ENCODE measurements at places on chromosomes 2 and 18.

GRCh38 chr2:121363632-121364420 lies 78.8 kb upstream of the TFCP2L1 start:
- no peak for DNase-seq

GRCh38 chr2:207291625-207292252 lies 126.0 kb upstream of the KLF7 start:
- no peak for DNase-seq

DNA sequence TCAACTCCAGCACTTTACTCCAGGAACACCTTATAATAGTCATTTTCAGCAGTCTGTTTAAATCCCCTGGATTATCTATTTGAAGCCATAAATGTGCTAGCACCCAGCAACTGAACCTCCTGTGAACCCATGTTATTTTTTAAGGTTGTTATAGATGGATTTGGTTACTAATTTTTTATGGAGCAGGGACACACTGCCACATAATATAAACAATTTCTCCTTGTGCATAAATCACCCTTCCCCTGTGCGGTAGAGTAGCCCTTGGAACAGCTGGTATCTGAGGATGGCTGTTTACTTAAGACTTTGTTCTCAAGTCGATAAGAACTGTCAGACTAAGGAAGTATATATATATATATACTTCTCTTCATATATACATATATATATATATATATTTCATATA lies 367.4 kb downstream of the EPHA4 start:
- no peak for DNase-seq

GRCh38 chr2:103183061-103183460 lies 421.2 kb downstream of the TMEM182 start:
- DNase-seq: no peak

DNA sequence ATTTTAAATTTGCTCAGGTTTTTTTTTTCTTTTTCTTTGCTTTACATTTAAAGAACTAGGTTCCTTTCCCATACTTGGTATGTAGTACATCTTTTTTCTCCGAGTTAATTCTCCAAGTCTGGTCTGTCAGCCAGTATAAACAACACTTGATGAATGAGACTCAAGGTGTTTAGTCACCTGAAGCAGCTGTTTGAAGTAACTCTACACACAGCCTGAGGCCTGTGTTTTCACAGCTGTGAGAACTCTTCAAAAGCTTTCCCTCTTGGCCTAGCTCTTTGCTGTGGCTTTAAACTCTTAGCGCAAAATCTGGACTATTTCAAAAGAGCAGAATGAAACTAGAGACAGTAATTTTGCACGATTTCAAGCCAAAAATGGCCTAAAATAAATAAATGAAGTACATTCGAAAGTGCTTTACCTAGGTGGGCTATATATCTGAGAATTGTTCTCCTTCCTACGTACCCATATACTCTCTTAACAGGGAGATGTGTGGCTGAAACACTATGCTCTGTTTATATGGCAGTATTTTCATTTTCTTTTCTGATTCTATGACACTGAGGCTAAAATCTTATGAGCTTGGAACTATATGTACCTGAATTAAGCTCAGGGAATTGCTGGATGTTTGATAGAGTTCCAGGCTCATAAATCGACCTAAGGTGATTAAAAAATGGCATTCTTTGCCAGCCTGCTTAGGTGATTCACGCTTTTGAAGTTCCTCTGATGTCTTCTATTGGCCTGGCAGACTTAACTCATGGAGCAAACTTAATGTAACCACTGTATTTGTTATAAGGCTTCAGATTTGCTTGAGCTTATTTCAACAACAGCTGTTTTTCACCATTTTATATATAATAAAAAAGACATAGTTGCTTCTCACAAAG lies 1044.1 kb upstream of the ZEB2 start:
- DNase-seq: no peak

DNA sequence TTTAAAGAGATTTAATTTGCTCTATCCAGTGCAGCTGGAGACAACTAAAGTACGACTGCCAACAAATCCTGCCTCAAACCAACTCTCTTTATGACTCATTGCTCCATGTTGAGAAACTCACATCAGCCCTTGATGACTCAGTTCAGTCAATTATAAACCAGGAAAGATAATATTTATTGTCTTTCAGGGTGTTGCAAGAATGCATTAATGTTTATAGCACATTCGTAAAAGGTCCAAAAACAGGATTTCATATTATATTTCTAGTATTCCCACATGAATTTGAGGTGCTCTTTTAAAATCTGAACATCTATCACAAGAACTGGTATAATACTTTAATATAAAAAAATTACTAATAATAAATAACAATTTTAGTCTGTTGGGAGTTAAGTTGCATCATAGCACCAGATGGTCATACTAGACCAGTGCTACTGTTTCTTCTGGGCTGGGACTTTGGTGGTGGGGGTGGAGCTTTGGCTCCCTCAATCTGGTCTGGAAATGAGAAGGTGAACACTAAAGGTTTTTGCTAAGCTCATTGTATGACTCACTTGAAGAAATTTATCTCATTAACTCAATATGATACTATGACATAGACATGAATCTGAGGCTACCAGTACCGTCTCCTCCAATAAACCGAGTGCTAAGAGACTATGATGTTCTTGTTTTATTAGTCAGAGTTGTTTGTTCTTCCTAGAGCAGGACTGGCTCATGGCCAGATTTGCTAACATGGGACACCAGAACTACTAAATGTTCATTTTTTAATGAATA lies 26.6 kb upstream of the MAP3K20 start:
- no peak for DNase-seq

DNA sequence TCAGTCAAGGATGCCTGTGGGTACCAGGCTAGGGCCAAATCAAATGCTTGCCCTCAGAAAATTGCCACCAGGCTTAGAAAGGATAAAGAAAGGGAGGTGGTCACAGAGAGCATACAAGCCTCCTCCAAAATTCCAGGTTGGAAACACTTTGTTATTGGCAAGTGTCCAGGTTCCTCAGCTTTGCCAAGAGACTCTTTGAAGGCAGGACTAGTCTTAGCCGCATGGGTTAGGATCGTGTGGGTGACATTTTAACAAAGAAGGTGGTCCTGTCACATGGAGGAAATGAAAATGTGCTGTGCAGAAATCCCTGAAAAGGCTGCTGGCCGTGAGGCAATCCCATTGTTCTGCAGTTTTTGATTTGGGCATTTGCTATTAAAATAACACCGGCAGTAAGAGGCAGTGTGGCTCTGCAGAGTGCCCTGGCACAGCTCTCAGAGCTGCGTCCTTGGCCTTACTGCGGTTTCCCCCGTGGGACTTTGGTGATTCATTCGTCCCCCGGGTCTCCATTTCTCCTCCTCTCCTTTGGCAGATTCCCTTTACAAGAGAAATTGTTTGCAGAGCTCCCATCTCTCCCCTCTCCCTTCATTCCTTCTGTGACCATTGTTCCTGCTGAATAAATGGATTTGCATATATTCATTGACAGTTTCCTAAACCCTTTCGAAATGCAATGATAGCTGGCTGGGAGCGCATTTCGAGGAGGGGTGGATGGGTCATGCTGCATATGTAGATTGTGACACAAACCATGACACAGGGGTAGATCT lies 187.3 kb downstream of the VAPA start:
- DNase-seq: no peak

- DNase-seq: no peak
These were observed at the start of gene SPDYA for GRCh38 chr2:28810384-28811285. Gene SPDYA (plus strand): TSS chr2:28810834. CDS start chr2:28816015, 5,181 bp downstream.

- no peak for DNase-seq
These were observed 779 bp upstream of the LYPD6 start for GRCh38 chr2:149329489-149330126.

DNA sequence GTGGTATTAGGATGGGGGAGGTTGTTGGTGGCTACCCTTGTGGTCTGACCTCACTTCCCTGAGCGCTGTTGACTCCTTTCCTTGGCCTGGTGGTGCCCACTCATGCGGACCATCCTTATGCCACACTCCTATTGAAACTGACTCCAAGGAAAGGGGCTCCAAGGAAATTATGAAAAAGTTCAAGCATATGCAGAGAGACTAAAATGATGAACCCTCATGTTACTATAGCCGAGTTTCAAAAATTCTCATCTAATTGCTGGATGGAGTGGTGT lies 96.2 kb upstream of the STPG4 start:
- DNase-seq: no peak

DNA sequence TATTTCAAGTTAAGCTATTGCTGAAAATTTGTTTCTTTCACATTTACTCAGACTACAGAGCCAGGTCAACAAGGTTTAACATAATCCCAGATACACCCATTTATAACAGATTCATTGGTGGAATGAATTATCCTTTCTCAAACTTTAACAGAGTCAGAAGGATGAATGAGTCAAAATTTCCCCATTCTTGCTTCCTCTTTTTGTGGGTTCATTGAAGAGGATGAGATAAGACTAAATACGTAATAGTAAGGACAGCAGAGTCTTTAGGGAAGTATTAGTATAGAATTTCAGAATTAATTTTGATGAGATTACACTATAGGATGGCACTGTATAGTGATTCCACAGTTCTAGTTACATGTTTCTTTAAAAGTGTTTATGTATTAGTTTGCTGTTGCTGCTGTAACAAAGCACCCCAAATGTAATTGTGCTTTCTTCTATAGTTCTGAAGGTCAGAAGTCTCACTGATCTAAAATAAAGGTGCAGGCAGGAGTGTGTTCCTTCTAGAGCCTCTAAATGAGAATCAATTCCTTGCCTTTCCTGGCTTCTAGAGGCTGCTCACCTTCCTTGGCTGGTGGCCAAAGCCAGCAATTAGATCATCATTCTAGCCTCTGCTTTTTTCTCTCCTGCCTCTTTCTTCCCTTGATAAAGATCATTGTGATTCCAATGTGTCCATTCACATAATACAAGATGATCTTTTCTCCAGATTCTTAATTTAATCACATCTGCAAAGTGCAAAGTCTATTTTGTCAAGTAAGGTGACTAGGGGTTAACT lies 309.3 kb upstream of the PIK3C3 start:
- DNase-seq: no peak

- DNase-seq: no peak
These were observed 112.9 kb downstream of the SOS1 start for GRCh38 chr2:39007875-39008504.

GRCh38 chr2:44351088-44351487 lies 10.2 kb downstream of the PREPL start:
- no peak for DNase-seq

- DNase-seq: no peak
These were observed 258.8 kb downstream of the CYP26B1 start for GRCh38 chr2:71888751-71889445.

DNA sequence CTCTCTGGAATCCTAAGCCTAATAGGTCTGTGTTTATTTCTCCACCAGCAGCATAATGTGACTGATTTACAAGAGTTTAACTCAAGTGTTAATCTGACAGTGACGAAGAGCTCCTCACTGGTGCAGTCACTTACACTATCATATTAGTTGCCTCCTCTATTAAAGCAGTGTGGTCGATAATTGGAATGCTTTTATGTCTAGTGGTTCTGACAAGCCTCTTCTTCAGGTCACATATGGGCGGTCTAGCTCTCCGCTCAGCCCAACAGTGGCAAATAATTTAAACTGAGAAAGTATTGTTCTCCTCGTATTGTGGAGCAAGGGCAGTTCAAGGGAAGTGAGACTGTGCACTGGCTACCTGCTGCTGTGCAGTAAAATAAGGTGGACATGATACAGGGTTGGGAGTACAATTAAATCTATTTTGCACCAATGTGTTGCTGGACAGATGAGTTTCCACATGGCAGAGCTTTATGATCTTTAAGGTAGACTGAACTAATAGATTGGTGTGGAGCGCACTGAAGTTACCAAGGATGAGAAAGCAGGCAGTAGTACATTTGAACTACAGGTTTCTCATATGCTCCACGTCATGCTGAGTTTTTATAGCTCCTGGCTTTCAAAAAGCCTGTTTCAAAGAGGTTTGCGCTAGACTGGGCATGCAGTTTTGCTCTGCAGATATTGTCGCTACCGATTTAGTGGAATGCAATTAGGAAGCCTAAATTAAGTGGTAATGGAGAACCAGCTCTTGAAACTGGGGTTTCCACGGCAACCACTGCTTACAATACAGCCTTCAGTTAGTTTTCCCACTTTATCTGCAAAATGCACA lies 151.7 kb upstream of the POU3F3 start:
- no peak for DNase-seq

GRCh38 chr2:46847185-46847710 lies 68.4 kb downstream of the MCFD2 start:
- no peak for DNase-seq

- DNase-seq: no peak
These were observed 98.0 kb downstream of the STPG4 start for GRCh38 chr2:47056868-47057686.

GRCh38 chr2:11955314-11955713 lies 208.9 kb downstream of the LPIN1 start:
- no peak for DNase-seq

- no peak for DNase-seq
These were observed 8.7 kb upstream of the ADGRF3 start for GRCh38 chr2:26355038-26355995.

DNA sequence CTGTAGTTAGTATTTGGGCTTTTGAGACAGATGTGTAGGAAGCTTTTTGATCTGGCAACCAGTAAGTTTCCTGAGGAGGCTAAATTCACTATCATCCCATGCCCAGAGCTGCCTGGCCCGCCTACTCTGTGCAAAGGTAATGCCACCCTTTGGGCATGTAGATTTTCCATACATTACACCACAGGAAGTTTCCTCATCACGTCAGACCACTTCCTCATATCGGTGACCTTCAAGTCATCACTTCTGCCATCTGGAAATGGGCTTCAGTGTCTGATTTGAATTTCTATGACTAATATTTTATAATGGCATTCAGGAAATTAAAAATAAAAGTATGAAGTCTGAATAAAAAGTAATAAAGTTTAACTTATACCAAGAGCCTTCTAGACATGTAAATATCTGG lies 825.4 kb downstream of the DCDC2C start:
- DNase-seq: no peak

GRCh38 chr2:218892693-218893348 lies 12.2 kb downstream of the WNT10A start:
- no peak for DNase-seq

GRCh38 chr2:160516547-160517365 lies 23.1 kb upstream of the RBMS1 start:
- no peak for DNase-seq

GRCh38 chr2:220269367-220269766 lies 641.9 kb downstream of the SLC4A3 start:
- DNase-seq: no peak

- DNase-seq: no peak
These were observed 7.5 kb upstream of the BCL11A start for GRCh38 chr2:60560734-60561644.

DNA sequence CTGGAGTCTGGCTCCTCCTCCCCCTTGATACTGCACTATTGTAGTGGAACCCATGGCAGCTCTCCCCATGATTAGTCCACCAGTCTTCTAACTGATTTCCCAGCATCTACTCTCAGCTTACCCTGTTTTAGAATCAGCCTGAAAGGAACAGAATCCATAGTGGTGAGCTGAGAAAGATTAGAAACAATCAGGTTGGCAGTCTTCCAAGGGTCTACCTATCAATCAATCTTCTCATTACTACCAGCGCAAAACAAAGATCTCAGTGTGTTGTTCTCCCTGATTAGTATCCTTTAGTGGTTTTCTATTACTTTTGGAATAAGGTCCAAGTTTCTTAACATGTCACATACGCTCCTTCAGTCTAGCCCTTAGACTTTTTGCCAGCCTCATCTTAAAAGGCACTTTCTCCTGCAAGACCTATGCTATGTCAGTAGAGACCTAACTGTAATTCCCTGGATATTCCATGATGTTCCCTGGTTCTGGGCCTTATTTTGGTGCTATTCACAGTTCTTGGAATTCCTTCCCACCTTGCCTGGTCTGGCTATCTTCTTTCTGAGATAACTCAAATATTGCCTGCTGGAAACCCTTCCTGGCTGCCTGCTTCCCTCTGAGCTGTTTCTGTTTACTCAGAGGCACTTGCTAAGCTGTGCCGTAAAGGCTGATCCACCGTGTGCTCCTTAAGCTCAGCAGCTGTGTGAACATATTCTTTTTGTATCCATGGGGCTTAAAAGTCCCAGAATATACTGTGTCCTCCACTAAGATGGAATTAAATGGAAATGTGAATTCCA lies 32.6 kb downstream of the LAMA3 start:
- no peak for DNase-seq
